Dermis microvascular lymphatic vessel endothelial cell (primary cell): ENCODE measurements at places on chromosomes 12 and 14. TPM values are rescaled to one million over a fixed set of nuclear protein-coding genes. Genes with fewer than 3 reads are reported as not detected.
A peak's percentile ranks its signal among the peaks of the same experiment; 100 is the strongest.

- DNase-seq: peak; percentile 9
Measured at GRCh38 chr14:88535149-88535548, 19.7 kb downstream of the PTPN21 start.

GRCh38 chr14:65237941-65238340 lies 135.6 kb upstream of the MAX start:
- no peak for DNase-seq

- DNase-seq: peak; percentile 51
Measured at GRCh38 chr12:96371790-96372699, 28.2 kb downstream of the CDK17 start.

DNA sequence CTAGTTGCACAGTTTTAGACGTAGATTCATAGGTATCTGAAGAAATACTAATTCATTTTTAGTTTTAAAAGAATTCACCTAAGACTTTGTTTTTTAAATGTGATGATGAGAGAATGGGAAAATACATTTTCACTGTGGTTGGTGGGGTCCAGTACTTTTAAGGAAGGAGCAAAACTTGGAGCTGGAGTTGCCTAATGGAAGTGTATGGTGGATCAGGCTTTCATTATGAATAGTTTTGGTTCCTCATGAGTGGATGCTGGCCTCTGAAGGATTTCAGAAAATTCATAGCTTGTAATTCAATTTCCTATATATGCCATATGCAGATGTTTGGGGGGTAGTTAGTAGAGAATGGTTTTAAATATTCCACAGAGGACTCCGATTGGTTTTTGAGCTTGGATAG lies 27.1 kb downstream of the STK38L start:
- no peak for DNase-seq

- DNase-seq: no peak
Measured at GRCh38 chr12:22458298-22458937, 85.9 kb downstream of the C2CD5 start.

DNA sequence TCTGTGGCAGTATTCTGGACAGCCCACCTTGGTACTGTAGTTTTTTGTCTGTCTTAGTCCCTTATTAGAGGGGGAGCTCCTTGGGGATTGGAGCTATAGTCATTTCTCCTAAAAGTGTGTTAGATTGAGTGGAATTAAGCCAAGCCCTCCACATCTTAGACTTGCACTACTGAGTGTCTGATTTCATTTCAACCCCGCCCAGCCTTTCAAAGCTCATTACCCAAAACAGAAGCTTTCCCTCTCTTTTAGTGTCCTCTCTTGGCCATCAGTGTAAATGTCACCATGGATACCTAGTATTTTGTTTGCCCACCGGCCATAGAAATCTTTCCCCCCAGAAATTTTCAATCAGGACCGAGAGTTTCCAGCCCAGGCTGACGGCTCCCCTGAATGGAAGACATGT lies 74.5 kb downstream of the LRRC74A start:
- no peak for DNase-seq

GRCh38 chr12:39402922-39403321 lies 40.0 kb downstream of the KIF21A start:
- no peak for DNase-seq

GRCh38 chr14:79162833-79163232 lies 992.7 kb downstream of the NRXN3 start:
- no peak for DNase-seq

- no peak for DNase-seq
Measured at GRCh38 chr14:62301911-62302310, 539.7 kb downstream of the SNAPC1 start.

GRCh38 chr12:104623883-104624282 lies 167.1 kb downstream of the CHST11 start:
- DNase-seq: no peak

- DNase-seq: no peak
Measured at GRCh38 chr14:50116966-50117365, 594 bp upstream of the VCPKMT start.

- no peak for DNase-seq
Measured at GRCh38 chr12:30531731-30532678, 163.7 kb downstream of the IPO8 start.

- no peak for DNase-seq
Measured at GRCh38 chr12:130989391-130989790, 35.7 kb downstream of the ADGRD1 start.

DNA sequence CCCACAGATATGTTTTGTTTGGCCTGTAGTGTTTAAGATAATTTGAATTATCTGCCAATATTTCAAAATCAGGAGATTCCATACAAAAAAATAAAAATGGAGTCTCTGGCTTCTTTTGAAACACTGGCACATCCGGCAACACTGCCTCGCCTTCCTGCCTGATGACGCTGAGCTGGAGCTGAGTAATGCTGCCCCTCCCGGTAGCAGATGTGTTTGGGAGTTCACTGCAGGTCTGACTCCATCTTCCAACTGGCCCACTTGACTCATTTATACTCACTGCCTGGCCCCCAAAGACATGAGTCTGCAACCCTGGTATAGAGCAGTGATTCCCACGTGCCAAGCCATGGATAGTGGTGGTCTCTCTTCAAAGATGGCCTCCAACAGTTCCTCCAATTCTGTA lies 7.4 kb downstream of the CIT start:
- DNase-seq: peak; percentile 36

Gene FIGNL2
- total RNA-seq: 0.39 and 1.3 TPM in 2 replicates

GRCh38 chr12:51240971-51241370 lies 2.3 kb downstream of the DAZAP2 start:
- DNase-seq: no peak

- no peak for DNase-seq
Measured at GRCh38 chr12:30939234-30939633, 12.7 kb downstream of the TSPAN11 start.

DNA sequence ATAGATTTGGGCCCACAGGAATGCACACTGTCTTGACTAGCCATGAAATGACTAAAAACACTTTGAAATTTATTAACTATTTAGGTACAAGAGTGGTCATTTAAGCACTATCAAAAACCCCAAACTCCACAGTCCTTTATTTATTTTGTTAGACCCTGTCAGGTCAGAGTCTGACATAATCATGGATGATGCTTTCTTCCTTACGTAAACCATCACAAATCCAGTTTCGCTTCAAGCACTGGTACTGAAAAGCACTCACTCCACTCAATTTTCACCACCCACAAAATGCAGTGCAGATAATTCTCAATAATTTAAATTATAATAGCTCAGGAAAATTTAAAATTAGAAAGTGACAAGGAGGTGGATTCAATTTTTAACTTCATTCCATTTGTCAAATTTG lies 25.8 kb downstream of the PPP2R5E start:
- no peak for DNase-seq

Gene BRF1
- total RNA-seq: 20.8 and 27.1 TPM in 2 replicates

- DNase-seq: no peak
Measured at GRCh38 chr12:47715877-47716548, 9.3 kb downstream of the ENDOU start.

- DNase-seq: no peak
Measured at GRCh38 chr14:52327374-52328226, 13.5 kb downstream of the PTGER2 start.

DNA sequence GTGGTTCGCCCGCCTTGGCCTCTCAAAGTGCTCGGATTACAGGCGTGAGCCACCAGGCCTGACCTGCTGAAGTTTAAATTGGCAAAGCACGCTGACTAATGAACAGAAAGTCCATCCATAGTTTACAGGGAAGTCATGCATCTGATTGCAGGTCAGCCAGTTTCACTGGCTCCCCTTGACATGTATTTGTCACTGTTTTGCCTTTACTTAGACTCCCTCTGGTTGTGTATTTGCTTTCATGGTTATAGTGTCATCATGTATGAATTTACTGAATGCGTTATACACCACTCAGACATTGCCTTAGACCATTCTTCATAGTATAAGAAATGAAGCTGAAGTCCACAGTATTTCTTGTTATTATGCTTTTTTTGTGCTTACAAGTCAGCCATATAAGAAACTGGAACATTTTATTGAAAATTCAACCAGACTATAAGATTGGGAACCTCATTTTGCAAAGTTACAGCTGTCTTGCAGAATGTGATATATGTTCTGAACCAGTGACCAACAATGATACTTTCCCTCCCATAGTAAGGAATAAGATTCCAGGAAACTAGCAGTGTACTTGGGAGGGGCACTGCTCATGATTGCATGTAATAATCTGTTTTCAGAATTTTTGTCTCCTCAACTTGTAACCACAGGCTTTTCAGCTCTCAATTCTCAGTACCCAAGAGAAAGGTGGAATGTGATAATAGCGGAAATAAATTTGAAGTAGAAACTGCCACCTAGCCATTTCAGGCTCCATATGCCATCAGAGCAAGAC lies 51.9 kb upstream of the ATF7IP start:
- no peak for DNase-seq

GRCh38 chr12:120933786-120934185 lies 29.6 kb upstream of the SPPL3 start:
- DNase-seq: no peak

GRCh38 chr14:94386085-94387031 lies 2.0 kb downstream of the SERPINA1 start:
- DNase-seq: no peak

DNA sequence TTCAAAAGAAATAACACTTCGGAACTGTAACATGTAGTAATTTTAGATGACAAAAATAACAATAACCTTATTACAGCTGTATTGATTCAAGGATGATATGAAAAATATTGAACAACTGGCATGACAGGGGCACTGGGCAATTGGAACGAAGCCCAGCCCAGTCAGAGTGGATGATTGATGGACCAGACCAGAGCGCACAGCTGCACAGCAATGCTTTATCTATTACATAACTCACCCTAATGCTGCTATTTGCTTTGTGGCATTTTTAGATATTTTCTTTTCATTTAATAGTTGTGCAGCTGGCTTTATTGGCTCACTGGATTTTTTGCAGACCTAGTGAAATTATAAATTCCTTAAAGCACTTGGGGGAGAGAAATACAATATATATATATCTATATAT lies 26.9 kb upstream of the FERMT2 start:
- no peak for DNase-seq

- no peak for DNase-seq
Measured at GRCh38 chr14:95452176-95452892, 64.1 kb downstream of the SYNE3 start.

DNA sequence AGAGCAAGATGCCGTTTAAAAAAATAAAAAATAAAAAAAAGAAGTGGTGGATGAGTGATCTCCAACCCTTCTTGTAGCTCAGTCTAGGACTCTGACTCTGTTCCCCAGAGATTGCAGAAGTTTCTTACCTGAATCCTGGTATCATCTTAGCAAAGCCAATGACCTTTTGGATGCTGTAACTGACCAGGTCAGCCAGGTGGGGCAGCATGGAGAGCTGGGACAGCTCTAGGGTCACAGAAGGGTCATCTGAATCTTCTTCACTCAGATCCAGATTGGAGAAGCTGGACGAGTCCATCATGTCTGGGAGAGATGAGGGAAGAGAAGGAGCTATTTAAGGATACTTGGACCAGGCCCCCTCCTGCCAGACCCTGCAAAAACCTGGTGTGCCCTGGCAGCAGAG lies 35.8 kb upstream of the HDAC7 start:
- no peak for DNase-seq

Gene RD3L
- total RNA-seq: not detected in 2 replicates

DNA sequence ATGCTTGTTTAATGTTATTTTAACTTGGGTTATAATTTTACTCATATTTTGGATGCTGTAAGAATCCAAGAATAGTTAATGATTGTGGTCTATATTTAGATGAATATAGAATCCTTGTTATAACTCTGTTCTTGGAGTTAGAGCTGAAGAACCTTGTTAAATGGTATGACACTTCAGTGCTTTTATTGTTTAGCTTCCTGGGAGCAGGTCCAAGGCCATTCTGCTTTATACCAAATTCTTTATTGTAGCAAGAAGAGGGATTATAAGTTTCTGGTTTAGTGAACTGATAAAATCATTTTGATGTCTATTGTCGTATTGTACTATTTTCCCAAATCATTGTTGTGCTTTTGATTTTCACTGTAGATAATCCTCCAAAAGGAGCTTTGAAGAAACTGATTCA lies 69.4 kb downstream of the MIA2 start:
- no peak for DNase-seq

DNA sequence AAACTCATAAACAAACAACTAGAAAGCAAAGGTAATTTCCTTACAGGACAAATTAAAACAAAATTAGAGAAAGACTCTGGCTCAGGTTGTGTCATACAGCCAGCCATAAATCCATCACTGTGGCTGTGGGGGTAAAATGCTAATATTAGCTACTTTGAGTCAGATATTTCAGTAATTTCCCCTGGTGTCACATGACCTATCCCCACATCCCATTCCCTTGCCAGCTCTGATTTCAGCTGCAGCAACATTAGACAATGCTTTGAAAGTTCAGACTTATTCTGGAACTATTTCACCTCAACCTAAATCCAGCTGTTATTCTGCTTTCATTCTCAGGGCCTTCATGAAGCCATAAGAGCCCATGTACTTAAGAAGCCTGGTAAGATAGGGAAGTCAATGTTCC lies 55.3 kb downstream of the RPL10L start:
- DNase-seq: peak; percentile 48

Gene RNASE7
- not detected in 2 replicates for total RNA-seq

DNA sequence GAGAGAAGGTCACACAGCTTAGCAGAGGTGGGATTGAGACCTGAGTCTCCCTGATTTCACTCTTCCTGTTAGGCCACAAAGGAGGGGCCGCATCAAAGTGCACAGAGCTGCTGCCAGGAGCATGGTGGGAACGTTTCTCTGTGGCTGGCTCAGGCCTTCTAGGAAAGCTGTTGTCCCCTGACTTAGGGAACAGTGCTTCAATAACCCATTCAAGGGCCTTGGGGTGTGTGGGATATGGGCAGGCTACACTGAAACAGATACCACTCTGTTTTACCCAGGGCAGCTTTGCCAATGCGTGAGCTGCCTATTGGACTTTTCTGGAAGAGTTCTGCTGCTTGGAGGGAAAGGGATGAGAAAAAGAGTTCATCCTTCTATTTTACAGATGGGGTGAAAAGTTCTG lies 110.0 kb downstream of the ADCK1 start:
- DNase-seq: no peak

GRCh38 chr12:2138871-2139308 lies 86.1 kb downstream of the CACNA1C start:
- DNase-seq: no peak

DNA sequence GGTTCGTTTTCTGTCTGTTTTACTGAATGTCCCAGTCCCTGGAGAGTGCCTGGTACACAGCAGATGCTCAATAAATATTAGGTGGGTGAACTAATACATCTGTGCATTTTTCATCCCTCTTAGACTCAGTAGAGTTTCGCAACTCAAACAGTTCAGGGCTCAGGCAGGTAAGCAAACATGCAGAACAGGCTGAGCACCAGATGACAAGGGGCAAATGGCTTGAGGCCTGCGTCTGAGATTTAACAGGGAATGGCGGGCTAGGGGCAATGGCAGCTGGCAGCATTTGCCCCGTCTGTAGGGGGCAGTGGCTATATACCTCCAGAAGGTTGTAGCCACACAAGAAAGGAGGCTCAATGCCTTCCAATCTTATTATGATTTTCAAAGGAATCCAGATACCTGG lies 8.6 kb upstream of the RAN start:
- DNase-seq: no peak

GRCh38 chr14:68564826-68565759 lies 227.8 kb downstream of the ZFP36L1 start:
- DNase-seq: peak; percentile 84

DNA sequence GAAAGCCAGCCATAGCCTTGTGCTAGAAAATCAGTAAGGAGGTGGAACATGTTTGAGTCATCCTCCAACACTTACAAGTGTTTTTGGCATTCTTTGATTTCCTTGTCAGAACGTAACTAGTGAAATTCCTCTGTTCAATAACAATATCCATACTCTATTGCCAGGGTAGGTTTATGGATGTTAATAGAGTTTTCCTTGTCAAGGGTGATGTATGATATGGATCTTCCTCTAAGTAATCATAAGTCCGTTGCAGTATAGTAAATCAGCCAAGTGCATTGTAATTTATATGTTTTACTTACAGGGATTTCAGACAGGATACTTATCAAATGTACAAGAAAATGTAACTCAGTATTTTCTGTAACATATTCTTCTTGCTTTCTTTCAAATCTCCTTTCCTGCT lies 19.4 kb downstream of the NAV3 start:
- no peak for DNase-seq
